ENCODE measurements at places on chromosomes 3 and 15. TPM values are rescaled to one million over a fixed set of nuclear protein-coding genes. Genes with fewer than 3 reads are reported as not detected.

The LRRC3B gene
- not detected for total RNA-seq

The PLCL2 gene
- total RNA-seq, result 0.80 TPM

The C3orf70 gene
- total RNA-seq, result 0.64 TPM

The CPEB1 gene
- total RNA-seq, result 0.12 TPM

The SLC12A8 gene
- 7.7 TPM for total RNA-seq

The OXTR gene
- total RNA-seq, result 0.16 TPM

The NAA50 gene
- 120 TPM for total RNA-seq

The MCF2L2 gene
- 0.72 TPM for total RNA-seq

The WHAMM gene
- total RNA-seq, result 4.0 TPM

The HOMER2 gene
- 26.3 TPM for total RNA-seq

The PLA2G4E gene
- 18.1 TPM for total RNA-seq

The SOX2 gene
- 16.0 TPM for total RNA-seq

The GOLGA8J gene
- total RNA-seq, result 0.20 TPM

The HHLA2 gene
- not detected for total RNA-seq

The CGNL1 gene
- 9.0 TPM for total RNA-seq

The NEK11 gene
- total RNA-seq, result 3.4 TPM

The MYD88 gene
- 41.5 TPM for total RNA-seq

The SYNPR gene
- not detected for total RNA-seq

The ATP8B4 gene
- 0.56 TPM for total RNA-seq

The IL20RB gene
- total RNA-seq, result 94.7 TPM

The IGSF10 gene
- 0.20 TPM for total RNA-seq

The GOLGA8M gene
- total RNA-seq, result 0.36 TPM

The AKAP13 gene
- 84.9 TPM for total RNA-seq

DNA sequence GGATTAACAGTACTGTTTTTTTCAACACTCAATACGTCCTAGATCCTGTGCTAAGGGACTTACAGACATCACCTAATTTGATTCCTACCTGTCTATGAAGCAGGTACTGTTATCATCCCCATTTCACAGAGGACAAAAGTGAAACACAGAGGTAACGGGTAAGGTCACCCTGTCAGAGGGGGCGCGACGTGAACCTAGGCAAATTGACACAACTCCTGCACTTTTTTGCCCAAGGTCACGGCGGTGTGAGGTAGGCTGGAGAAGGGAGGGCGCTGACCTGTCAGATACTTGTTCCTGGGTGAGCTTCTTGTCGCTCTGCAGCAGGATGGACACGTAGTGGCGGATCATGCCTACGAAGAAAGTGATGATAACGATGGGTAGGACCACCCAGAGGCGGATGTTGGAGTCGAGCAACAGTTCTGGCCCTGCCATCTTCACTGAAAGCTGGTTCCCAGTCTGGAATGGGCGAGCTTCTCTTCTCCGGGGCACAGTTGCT, 363 bp downstream of the EMC3 start:
- peak; percentile 4 for ATAC-seq

DNA sequence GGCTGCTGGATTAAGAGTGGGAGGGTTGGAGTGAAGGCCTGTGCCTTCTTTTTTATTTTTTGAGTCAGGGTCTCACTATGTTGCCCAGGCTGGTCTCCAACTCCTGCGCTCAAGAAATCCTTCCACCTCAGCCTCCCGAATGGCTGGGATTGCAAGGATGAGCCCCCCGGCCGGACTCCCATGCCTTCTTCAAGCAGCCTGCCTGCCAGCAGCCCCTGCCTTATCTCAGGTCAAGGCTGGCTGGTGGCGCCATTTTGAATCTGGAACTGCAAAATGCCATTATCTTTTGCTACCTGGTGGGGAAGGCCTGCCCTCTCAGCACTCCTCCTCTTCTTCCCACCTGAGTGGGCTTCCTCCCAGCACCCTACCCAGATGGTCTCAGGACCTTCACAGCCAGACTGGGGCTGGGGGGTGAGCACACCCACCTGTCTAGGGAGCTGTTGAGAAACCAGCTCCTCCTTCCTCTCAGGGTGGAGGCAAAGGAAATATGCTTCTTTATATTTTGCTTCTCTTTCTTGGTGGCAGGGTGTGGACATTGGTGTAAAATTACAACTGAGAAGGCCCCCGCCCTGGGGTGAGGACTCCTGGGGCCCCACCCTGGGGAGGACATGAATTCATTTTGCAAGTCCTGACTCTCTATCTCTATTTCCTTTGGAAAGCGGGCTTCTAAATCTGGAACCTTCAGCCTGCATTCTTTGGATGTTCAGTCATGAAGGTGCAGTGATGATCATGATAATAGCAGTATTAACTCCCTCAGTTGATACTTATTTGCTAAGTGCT, 7.7 kb upstream of the FLNB start:
- peak; percentile 61 for ATAC-seq

DNA sequence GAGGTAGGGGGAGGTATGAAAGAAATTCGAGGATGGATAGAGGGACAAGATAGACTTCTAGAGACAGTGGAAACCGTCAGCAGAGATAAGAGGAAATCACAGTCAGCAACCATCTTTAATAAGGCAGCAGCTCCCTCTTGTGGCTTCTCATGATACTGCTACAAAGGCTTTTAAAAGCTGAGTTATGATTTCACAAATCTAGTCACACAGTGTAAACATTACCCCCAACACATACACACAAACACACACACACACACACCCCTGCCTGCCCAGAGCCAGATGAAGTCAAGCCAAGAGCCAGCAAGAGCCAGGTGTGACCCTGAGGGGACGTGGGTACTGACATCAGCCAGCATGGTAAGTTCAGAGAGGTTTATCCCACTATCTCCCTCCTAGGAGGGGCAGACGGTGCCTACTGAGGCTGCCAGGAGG, 18.9 kb upstream of the TGM5 start:
- peak; percentile 78 for ATAC-seq

- ATAC-seq, result no peak
Measured at GRCh38 chr3:37997342-37997741, 6.8 kb downstream of the VILL start.

DNA sequence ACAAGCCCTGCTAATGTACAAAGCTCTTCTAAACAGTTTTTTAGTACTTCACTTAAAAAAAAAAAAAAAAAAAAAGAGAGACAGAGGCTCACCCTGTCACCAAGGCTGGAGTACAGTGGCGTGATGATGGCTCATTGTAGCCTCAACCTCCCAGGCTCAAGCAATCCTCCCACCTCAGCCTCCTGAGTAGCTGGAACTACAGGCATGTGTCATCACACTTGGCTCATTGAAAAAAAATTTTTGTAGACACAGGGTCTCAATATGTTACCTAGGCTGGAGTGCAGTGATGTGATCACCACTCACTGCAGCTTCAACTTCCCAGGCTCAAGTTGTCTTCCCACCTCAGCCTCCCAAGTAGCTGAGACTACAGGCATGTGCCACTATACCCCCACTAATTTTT, 47.6 kb upstream of the HEG1 start:
- ATAC-seq, result no peak

- ATAC-seq, result peak; percentile 78
Measured at GRCh38 chr3:134348524-134348923, 25.7 kb downstream of the AMOTL2 start.

GRCh38 chr15:75043509-75044257, 20.3 kb downstream of the PPCDC start:
- peak; percentile 34 for ATAC-seq

- no peak for ATAC-seq
Measured at GRCh38 chr3:62990704-62991413, 115.6 kb upstream of the CADPS start.

DNA sequence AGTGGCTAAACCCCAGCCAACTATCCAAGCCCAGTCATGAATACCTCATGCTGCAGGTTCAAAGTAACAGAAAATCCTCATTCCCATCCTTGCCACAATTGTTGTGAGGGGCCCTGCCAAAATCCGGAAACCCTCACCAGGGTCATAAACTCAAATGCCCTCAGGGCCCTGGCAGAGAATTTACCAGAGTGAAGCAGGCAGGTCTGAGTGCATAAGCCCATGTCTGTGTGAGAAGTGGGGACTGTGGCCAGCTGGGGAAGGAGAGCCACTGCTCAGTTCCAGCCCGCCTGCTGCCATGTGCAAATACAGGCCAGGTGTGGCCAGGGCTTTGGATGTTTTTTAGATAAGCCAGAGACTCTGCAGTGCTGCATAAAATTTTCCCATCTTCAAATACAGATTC, 7.0 kb downstream of the CEP152 start:
- no peak for ATAC-seq

- no peak for ATAC-seq
Measured at GRCh38 chr3:46143951-46144473, 64.1 kb downstream of the CCR1 start.

- no peak for ATAC-seq
Measured at GRCh38 chr3:86993704-86994103, 2.8 kb upstream of the VGLL3 start.

DNA sequence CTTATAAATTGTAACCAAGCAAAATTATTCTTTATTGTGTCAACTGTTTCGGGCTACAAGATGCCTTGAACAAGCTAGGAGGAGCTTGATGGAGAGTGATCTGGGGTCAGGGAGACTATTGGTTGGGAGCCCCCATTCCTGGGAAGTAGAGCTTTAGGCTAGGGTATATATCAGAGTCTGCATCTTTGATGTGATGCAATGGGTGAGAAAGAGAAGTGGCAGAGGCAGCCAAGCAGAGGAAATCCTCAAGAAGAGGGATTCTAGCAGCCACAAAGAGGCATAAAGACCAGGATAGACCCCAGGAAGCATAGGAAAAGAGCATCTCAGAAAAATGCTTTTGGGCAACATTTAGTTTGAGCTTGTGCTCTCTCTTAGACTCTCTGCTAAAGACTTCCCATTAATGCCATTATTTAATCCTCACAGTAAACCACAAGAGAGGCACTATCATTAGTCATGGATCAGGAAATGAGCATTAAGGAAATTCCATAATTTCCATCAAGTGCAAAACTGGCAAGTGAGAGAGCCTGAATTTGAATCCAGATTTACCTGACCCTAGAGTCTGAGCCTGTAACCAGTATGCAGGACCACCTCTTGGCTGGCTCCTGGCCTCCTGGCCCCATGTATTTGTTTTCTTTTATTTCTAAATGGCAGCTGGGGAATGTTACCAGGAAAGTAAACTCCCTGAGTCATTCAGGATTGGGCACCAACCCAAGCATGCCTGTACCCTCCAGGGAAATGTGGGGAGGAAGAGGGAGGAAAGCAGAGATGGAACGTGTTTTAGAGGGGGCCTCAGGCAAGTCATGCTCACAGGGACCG, 118.7 kb downstream of the RPL22L1 start:
- ATAC-seq, result peak; percentile 62

DNA sequence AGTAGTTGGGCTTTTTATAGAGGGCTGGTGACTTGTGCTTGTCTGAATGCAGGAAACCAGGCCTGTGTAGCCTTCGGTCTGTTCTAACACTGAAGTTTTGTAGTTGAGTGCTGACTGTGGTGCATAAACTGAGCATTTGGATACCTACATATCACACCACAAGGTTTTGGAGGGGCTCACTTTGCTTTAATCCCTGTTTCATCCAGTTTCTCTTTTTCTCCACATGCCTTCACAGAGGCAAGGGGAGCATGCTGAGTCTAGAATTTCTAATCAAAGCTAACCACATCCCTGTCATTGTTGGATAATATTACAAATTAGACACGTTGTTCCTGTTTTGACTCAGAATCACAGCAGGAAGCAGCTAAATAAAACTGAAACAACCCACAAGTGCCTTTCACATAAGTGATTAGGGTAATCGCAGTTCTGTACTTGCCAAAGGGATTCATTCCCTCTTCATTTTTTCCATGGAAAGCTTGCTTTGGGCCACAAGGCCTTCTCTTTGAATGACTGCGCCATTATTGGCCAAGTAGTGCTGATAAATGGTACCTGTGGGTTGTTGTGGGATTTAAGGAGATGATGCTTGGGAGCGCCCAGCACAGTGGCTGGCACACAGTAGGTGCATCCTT, 48.9 kb downstream of the TGFBR2 start:
- peak; percentile 63 for ATAC-seq

GRCh38 chr3:112390783-112391641, 58.1 kb downstream of the CD200 start:
- ATAC-seq, result no peak

DNA sequence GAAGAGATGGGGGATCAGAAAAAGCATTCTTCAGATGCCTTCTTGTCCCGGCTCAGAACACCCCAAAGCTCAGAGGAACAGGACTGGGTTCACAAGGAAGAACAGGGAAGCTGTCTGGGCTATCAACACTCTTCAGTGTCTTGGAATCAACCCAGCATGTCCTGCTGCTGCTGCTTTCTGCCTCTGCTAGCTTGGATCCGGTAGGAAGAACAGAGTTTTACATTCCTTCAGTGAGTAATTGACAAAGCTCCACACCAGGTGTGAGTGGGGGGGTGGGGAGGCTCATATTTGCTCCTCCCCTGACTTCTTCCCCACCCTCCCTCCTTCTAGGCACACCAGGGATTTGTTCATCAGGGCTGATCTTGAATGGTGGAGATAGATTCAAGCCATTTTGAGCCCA, 13.1 kb upstream of the ETV5 start:
- no peak for ATAC-seq

- ATAC-seq, result no peak
Measured at GRCh38 chr3:194286375-194287146, 64.6 kb downstream of the CPN2 start.

DNA sequence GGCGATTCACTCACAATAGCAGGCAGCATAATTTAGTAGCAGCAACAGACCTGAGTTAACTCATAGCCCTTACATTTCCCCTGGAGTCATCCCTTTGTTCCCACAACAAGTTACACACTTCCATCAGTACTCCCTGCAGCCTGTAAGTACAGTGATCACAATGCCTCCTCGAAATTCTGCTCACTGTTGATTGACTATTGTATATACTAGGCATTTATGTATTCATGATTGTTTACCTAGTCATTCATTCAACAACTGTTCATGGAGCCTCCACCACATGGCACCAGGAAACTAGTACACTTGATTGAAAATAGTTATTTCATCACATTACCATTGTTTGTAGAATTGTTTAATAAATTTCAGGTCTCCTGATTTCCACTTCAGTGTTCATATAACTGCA, 71.4 kb upstream of the P3H2 start:
- no peak for ATAC-seq

DNA sequence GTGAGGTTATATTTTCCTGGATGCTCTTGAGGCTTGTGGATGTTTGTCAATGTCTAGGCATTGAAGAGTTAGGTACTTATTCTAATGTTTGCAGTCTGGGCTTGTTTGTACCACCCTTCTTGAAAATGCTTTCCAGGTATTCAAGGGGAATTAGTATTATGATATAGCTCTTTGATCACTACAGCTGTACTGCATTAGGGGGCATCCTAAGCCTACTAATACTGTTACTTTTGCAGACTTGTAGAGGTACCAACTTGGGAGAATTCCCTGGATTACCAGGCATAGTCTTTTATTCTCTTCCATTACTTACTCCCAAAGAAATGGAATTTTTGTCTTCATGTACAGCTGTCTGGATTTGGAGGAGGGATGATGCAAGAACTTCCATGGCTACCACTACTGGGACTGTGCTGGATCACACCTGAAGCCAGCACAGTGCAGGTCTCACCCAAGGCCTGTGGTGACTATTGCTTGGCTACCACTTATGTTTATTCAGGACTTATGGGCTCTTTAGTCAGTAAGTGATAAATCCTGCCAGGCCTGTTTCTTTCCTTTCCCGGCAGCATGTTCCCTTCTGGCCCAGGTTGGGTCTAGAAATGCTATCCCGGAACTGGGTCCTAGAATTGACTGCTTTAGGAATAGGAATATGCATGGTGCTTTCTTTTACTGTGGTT, 402.9 kb downstream of the IL20RB start:
- ATAC-seq, result peak; percentile 100

- peak; percentile 30 for ATAC-seq
Measured at GRCh38 chr15:77589839-77590238, 42.9 kb downstream of the LINGO1 start.

GRCh38 chr3:129892486-129892856, 1.0 kb downstream of the TMCC1 start:
- no peak for ATAC-seq

GRCh38 chr3:193917158-193917557, 218.8 kb upstream of the HES1 start:
- ATAC-seq, result no peak

GRCh38 chr3:67737906-67738865, 83.8 kb upstream of the SUCLG2 start:
- no peak for ATAC-seq
